CD4-positive, alpha-beta T cell treated with Interleukin-21 for 1 hour (primary cell): ENCODE measurements at places on chromosomes 16 and 17.
A peak's percentile ranks its signal among the peaks of the same experiment; 100 is the strongest.

GRCh38 chr16:48611329-48612137, 1.6 kb upstream of the N4BP1 start:
- DNase-seq = peak; percentile 91

DNA sequence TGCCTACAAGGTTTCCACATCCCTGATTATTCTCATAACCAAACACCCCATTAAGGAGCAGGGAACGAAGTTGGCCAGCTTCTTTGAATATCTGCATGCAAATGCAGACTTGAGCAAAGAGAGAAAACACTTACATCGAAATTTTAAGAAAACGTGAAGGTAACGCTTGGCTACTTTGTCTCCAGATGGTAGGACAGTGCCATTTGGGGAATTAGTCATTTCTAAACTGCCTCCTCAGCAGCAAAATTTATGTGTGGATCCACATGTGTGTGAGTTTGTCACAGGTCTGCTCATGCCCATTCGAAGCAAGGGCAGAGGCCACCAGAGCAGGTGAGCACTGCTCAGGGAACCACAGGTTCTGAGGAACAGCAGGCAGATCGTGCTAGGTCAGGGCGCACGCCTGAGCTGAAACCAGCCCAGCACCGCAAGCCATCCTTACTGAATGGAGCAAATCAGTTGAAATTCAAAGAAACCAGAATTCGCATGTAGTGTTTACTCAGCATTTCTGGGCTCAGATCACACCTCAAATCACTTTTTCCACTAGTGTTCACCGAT, 80.1 kb downstream of the SOCS1 start:
- DNase-seq = no peak

GRCh38 chr17:9109933-9110332, 88.6 kb downstream of the NTN1 start:
- no peak for DNase-seq

DNA sequence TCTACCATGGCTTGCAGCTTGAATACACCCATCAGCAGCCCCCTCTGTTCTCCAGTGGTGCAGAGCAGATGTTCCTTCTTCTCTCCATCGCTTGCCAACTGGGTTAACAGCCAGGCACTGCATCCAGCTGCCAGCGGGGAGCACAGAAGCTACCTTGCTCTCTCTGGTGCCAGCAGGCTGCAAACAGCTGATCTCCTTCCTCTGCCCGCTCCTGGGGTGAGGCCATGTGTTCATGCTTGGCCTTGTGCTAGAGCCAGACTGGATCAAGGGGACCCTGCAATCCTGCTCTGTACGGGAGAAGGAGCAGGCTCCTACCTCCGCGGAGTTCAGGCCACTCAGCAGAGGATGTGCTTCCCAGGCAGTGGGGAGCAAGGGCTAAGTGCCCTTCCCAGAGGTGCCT, 24.1 kb upstream of the ENGASE start:
- DNase-seq = no peak

GRCh38 chr17:57939797-57940196, 15.4 kb downstream of the CUEDC1 start:
- peak; percentile 12 for DNase-seq

DNA sequence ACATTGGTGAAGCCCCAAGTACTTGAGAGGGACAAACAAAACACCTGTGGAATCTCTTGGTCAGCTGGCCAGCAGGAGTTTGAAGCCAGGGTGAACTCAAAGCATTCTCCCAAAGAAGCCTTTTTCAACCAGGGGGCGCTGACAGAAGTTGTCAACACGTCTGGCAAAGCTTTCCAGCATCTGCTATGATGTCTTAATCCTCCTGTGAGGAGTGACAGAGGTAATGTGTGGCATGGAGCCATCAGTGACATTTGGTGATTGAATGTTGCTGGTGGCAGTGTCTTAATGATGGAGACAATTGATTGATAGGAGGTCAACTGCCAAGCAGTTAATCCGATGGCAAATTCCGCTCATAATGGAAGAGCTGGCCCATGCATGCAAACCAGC, 257.6 kb upstream of the HSBP1 start:
- no peak for DNase-seq

- peak; percentile 70 for DNase-seq
These were observed 22.2 kb downstream of the SOCS1 start for GRCh38 chr16:11233727-11234376.

DNA sequence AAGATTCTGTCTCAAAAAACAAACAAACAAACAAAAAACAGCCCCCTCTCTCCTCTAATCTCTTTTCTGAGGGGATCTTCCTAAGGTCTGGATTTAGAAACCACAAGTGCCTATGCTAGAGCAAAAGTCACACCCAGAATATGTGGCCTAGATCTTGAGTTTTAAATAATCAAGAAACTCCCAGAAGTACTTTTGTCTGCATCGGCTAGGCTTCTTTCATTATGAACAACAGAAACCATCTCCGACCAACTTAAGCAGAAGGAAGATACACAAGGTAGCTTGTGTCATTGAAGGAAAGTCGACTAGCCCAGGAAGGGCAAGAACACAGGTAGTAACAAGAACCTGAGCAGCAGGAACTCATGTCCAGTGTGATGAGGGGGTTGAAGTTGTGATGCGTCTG, 73.9 kb upstream of the KIFC3 start:
- DNase-seq = no peak
